WERI-Rb-1 (cell line): ENCODE measurements at places on chromosomes 12 and 14.

GRCh38 chr12:51793201-51793600 lies 55.3 kb downstream of the FIGNL2 start:
- DNase-seq = no peak

DNA sequence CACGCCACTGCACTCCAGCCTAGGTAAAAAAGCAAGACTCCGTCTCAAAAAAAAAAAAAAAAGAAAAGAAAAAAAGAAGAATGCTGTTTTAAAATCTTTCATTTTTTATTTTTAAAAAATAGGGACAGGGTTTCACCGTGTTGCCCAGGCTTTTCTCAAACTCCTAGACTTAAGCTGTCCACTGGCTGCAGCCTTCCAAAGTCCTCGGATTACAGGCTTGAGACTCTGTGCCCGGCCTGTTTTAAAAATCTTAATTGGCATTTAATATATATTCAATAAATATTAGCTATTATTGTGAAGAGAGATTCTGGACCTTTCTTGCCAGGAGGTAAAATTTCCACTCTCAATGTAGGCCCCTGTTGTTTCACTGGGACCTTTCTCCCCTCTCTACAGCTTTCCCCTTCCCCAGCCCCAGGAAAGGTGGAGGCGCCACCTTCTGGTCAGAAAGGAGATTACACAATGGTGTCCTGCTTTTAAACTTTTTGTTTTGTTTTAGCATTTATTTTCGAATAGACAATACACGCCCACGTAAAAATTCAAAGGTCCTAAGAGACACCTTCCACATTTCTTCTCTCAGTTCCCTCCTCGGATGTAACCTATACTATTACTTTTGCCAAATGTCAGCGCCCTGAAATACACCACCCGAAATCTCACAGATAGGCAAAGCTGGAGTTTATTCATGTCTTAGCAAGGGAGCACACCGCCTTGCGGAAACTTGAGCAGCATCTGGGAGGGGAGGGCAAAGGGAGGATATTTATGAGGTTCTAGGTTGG lies 23.8 kb upstream of the PHC1 start:
- peak; percentile 39 for DNase-seq

GRCh38 chr14:51443195-51444018 lies 203.4 kb downstream of the TMX1 start:
- no peak for DNase-seq

DNA sequence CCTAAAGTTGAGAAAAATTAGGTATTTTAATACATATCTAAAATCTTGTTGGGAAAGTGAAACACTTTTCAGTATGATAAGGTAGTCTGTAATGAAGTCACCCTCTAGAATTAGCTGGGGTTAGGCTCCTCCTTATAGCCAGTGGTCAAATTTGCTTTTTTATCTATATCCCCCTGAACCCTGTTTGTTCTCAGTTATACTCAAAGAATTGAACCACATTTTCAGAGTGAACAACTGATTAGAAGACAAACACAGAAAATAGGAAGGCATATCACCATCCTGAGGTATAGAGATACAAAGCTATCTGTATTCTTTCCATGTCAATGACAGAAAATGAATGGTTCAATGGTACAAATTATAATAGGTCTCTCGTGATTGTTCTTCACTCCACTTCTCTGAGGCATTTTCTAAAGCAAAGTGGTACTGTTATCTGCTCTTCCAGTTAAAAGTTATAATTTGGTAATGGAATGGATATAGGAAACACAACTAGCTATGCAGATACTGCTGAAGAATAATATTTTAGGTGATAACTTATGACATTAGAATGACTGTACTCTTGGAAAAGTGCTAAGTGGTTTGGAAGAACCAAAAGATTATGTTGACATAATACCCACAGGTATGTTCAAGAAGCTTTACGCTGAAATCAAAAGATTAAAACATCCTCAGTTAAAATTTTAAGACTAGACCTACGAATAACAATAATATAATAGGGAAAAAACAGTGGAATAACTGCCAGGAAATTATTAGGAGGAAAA lies 27.6 kb downstream of the WASHC3 start:
- DNase-seq = no peak

GRCh38 chr14:59688224-59689170 lies 111.9 kb upstream of the CCDC175 start:
- peak; percentile 77 for DNase-seq

- no peak for DNase-seq
Measured at GRCh38 chr12:62158461-62159360, 101.5 kb upstream of the USP15 start.

- peak; percentile 42 for DNase-seq
Measured at GRCh38 chr12:111197376-111197944, 171.4 kb downstream of the PHETA1 start.

DNA sequence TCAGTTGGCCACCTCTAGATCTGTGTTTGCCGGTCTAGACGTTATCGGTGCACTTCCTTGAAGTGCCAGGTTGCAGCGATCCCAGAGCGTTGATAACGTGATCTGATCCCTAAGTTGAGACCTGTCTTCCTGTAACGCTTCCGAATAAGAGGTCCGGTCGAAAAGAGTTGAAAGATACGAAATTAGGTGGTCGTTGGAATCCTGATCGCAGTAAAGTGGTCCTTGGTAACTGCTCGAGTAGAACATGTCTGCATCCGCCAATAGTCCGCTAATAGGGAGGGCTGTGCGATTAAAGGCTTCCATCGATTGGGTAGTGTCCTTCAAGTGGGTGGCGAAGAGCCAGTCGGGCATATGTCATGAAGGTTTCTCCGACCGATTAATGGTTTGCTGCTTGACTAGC lies 2.7 kb downstream of the SRSF5 start:
- DNase-seq = no peak

DNA sequence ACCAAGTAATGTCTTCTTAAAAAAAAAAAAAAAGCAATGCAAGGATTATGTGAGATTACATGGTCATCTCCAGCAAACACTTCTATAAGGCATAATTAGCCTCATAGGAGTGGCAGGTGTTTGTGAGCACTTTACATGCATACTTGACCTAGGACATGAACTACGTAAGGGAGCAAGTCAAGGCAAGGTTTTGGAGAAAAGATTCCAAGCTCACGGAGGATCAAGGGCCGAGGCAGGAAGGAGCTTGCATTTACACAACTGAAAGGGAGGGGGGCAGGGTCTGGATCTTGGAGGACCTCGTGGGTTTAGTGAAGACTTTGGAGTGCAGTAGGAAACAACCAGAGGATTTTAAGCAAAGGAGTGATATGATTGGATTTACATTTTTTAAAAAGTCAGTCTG lies 112.5 kb downstream of the CCER1 start:
- peak; percentile 62 for DNase-seq

- DNase-seq = no peak
Measured at GRCh38 chr12:68591734-68592418, 18.8 kb upstream of the RAP1B start.

GRCh38 chr12:110965574-110965973 lies 45.2 kb upstream of the MYL2 start:
- DNase-seq = peak; percentile 72

DNA sequence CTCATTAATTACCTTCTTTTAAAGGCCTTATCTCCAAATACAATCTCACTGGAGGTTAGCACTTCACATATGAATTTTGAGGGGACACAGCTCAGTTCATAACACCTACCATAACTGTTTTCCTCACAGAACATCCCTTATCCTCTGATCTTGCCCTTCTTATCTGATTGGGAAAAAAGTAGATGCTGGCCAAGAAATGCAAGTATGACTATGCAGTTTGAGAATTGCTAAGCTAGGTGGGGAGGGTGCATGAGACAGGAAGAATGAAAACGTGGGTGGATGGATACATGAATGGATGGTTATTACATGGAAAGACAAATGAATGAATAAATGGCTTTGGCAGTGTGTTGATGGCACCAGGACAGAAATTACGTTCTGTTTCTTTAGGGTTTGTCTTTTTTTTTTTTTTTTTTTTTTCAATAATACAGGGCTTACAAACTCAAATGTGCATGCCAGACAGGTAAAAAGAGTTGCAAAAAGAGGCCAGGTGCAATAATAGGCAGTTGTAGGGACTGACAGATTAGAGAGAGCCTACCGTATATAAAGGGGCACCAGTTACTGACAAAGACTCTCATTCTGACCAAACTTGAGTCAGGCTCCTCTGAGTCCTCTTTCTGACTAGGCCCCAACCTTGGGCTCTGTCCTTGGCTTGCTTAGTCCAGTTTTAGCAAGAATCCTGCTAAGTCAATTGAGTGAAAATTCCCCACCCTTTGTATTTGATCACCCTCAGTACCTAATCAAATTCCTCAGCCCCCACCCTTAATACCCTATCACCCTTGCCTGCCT lies 304.9 kb downstream of the ZFP36L1 start:
- DNase-seq = no peak

DNA sequence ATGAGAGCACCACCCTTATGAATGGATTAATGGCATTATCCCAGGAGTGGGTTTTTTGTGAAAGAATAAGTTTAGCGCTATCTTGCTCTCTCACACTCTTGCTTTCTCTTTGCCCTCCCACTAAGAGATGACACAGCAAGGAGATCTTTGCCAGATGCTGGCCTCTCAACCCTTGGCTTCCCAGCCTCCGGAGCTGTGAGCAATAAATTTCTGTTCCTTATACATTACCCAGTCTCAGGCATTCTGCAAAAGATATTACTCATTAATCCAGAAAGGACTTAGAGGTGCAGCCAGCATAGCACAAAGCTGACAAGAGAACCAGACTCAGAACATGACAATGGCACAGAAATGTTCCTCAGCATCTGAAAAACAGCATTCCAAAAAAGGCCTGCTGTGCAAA lies 190.6 kb downstream of the ITPR2 start:
- DNase-seq = no peak

- DNase-seq = no peak
Measured at GRCh38 chr14:102968306-102968705, 45.8 kb downstream of the AMN start.

DNA sequence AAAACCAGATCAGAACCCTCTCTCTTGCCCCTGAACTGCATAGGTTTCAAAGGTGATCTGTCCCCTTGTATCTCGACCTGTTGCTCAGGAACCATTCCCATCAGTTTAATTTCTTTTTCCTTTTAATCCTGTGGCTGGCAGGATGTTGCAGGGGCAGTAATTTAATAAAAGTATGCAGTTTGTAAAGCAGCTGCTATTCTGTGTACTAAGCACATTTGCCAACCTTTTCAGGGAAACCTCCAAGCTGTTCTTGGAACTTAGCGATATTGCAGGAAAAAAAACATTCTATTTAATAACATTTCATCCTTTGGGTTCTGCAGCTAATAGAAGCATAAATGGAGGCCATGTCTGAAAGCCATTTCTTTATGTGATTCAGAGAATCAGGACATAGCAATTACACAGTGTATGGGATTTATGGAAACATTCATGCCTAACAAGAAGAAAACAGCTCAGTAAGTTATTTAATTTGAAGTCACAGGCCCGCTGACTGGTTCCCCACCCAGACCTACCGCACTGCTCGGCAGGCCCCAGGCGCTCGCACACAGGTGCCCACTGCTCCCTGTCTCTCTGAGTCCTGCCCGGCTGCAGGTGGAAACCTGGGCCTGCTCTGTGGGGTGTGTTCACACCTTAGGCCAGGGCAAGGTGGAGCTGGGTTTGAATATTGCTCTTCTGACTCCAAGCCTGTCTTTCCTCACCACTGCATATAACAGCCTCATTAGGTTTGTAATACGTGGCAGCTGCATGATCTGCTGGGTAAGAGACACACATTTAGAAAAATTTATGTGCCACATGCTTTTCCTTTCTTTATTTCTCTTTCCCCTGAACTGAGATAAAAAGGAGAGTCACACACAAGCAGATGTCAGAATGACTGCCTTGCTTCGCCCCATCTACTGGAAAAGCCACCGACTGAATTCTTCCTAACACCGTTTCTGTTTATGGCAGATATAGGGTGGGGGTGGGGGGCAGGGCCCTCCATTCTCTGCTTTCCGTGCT lies 119.7 kb downstream of the SLC25A47 start:
- DNase-seq = no peak
